KG1 (cell line): ENCODE measurements at places on chromosomes 2 and 18.
A peak's percentile ranks its signal among the peaks of the same experiment; 100 is the strongest.

DNA sequence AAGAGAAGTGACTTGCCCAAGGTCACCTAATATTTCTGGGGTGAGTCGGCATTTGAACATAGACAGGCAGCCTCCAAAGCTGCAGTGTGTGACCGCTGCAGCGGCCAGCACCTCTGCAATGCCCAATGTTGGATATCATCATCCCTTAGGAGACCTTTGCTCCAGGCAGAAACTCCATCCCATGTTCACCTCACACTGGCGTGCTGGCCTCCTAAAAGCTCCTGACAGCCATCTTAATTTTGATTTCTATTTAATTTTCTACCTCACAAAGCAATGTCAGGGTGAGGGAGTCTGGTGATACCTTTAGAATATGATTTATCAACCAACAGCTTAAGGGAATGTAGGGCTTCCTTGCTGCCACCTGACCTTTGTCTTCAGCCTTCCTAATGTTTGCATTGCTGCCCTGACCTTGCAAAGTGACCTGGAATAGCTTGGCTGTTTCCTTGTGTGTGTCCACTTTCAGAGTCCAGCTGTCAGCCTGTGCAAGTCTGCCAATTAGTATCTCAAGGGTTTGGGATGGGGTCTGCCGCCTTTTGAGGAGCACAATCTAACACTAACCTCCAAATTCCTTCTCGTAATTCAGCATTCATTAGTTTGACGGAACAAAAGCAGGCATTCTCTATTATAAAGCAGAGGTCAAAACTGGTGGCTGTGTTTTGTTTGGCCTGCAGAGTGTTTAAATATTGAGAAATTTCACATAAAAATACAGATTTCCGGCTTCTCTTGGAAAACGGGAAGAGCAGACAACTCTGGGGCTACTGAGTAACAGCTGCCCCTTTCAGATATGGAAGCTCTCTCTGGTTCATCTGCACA, 127.6 kb downstream of the PLEKHM3 start:
- DNase-seq, result no peak

DNA sequence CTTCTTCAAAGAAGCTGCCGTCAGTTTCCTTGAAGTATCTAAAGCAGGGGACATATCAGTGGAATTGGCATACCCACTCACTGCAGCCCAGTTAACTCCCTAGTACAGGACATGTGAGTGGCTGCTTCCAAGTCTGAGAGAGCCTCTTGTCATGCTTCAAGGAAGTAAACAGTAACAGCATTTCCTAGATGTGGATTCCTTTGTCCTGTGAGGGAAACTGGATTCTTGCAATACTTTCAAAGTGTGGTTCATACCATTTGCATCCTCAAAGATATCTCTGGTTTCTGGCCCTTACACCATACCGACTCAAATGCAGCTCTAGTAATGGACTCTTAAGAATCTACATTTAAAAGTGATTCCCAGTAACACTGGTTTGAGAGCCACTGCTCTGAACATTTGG, 87.2 kb downstream of the ESCO1 start:
- DNase-seq, result no peak

GRCh38 chr2:235520787-235521186, 26.9 kb downstream of the AGAP1 start:
- no peak for DNase-seq

- no peak for DNase-seq
Measured at GRCh38 chr2:17849275-17849674, 29.2 kb upstream of the KCNS3 start.

- no peak for DNase-seq
Measured at GRCh38 chr2:217901835-217902378, 100.9 kb downstream of the TNS1 start.

DNA sequence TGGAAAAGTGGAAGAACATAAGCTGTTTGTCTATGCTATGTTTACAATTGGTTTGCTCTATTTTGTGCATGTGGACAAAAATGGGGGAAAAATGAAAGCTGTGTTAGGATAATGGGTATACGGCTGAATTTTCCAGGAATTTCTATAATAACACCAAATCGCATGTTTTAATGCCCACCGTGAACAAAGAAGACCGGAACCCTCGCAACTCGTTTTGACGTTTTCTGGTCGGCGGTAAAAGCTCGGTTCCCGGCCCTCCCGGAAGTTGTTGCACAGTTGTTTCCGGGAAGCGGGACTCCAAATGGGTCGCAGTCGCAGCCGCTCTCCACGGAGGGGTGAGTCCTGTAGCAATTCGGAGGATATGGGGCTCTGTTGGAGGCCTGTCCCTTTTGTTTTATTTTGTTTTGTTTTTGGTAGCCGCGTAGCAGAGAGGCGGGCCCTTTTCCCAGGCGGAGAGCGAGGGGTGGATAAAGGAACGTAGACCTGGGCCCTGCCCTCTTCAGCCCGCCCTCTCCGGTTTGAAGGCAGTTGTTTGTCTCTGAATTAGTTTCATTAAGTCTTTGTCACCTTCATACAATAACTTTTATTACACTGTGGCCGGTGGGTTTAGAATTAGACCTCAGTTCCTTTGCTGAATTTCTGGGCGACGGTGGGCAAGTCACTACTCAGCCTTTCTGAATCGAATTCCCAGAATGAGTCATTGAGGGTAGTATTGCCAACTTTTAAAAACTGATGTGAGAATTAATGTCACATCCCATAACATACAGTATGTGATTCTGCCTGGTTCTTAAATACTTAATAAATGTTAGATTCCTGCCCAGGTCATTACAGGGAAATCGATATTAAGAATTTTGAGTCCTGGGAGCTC, at the start of gene SNRNP27:
Gene SNRNP27, plus strand, starts transcription at position 273 of the 868 bp plus-strand sequence. Its CDS starts 29 bp downstream, at position 302.
- DNase-seq, result peak; percentile 63

DNA sequence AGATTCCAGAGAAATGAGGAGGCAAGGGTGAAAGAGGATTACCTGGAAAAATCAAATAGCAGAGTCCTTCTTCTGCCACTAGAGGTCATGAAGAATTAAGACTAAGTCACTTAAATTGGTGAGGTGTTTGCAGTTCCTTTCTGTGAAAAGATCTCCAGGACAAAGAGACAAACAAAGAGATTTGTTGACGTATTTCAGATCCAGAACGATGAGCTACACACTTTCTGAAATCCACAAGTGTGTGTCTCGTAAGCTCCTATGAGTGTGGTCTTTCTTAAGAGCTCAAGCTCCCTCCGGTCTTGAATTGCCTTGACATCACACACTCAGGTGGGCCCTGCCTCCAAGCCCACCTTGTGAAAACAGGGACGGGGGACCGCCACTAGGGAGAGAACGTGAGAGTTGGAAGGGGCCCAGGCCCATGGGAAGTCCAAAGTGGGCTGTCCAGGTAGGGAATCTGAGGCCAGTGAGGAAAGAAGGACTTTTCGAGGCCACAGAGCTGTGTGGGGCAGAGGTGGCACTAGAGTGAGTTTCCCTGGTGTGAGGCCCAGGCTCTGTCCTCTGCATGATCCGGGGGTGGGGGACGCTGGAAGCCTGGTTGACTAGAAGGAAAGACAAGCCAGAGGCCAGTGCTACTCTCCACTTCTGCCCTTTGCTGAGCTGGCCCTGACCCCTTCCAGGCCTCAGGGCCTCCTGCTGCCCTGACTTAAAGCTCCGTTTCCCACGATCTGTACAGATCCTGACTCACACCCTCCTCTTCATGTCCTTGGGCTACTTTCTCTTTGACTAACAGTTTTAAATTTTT, 168.1 kb upstream of the NCK2 start:
- no peak for DNase-seq

DNA sequence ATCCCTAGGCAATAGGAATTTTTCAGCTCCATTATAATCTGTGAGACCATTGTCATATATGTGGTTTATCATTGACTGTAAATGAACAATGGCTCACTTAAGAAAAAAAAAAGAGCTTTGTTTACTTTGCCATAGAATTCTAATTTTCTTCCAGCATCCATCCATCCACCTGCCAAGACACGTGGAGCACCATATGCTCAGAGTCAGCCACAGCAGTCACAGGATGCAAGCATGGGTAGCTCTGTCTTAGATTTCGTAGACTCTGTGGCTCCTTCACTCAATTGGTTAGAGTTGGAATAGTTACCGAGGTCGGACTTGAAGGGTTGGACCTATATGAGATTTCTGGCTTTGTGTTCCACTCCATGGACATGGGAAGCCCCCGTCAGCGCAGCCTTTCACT, 75.6 kb downstream of the COA5 start:
- no peak for DNase-seq

DNA sequence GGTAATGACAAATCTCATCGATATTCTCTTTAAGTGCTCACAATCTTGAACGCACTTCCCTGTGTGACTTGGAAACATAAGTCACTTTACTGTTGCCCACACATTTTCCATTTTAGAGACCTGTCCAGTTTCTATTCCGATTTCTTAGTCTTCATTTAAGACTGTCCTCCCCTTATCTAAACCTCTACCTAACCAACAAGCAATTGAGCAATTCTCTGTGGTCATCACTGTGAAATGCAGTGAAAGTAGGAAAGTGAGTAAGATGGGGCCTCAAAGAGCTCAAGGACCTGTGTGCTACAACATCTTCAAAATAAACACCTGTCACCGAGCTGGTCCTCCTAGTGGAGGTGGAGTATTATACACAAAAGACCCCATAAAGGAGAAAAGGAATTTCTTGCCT, 184.4 kb downstream of the CNTNAP5 start:
- DNase-seq, result no peak

- DNase-seq, result no peak
Measured at GRCh38 chr2:172698041-172698863, 37.4 kb upstream of the RAPGEF4 start.

GRCh38 chr2:84556190-84556589, 39.9 kb downstream of the DNAH6 start:
- no peak for DNase-seq

DNA sequence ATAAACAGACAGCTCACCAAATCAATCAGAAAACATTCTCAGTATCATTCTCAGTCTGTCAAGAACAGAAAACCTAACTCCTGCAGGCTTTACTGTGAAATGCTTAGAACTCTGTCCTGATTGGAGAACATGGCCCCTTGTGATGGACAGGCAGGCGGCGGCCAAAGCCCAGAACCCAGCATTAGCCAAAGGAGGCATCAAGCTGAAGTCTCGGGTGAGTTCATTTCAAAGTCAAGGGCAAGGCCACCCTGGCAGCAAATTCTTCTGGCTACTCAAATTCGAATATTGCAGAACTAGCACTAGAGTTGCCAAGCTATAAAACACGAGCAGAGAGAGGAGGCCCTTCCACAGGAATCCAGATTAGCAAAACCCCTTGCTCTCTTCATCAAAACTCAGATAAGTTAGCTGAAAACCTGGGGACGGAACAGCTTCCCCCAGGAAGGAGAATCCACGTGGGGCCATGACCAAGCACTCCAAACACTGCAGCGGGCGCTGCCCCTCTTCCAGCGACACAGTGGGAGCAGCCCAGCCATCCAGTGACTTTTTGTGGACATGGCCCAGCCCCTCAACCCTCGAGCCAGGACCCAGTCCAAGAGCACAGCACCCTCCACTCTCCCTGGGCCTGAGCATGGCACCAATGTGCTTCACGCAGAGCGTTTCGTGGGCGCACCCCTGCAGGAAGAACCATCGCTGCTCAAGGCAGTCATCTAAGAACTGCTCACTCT, 98.6 kb downstream of the HDAC4 start:
- no peak for DNase-seq

DNA sequence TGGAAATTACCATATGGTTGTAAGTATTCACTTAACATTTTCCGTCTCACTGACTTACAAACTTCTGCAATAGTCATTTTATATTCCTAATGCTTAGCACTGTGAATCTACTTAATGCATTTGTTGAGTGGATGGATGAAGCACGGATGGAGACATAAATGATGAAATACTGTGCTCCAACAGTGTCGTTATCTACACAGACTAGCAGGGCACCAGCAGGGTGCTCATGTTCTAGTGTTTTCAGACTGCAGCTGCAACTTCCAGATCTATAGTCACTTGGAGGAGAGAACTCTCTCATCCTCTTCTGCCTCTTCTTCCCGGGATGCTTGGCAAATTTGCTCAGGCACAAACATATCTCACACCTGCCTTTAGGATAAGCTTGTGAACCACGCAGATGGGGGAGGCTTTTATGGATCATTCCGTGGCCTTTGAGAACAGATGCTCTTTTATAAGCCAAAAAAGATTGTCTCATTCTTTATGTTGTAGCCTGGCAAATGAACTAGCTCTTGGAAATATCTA, 797.7 kb downstream of the MBD2 start:
- no peak for DNase-seq

GRCh38 chr2:196530910-196531309, 108.6 kb upstream of the CCDC150 start:
- no peak for DNase-seq

DNA sequence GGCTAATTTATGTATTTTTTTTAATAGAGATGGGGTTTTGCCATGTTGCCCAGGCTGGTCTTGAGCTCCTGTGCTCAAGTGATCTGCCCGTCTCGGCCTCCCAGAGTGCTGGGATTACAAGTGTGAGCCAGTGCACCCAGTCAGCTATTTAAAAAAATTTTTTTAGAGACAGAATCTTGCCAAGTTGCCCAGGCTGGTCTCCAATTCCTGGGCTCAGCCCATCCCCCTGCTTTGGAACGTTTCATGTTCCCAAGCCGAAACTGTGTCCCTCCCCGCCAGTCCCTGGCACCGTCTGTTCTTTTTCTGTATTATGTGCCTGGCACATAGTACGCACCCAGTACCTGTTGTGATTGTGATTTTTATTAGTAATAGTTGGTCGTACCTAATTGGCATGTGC, 63.1 kb upstream of the MGAT5 start:
- DNase-seq, result no peak

DNA sequence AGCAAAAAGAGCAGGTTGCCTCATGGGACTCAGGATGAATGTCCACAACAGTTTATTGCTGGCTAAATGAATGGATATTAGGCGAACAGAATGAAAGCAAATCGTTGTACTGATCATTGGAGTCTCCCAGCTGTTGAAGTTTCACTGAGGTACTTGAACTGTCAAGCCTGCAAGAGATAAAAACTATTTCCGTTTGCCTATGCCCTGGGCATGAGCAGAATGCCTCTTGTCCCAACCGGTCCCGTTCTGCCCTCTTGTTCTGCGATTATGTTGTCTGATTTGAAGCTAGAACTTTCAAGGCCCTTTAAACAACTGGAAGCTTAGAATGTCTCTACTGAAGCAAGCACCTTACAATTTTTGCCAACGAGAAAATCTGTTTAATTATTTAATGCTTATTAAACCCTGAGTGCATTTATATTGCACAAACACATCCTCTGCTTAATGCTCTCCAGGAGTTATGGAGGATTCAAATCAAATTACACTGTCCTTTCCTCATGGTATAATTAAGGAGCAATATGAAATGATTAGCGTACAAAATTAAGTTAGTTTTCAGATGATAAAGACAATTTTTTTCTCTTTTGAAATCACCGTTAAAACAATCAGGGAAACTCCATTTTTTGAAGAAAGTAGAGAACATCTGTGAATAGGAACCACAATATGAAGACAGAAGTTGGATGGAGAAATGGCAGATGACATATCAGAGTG, 17.7 kb downstream of the QPCT start:
- DNase-seq, result no peak

- DNase-seq, result no peak
Measured at GRCh38 chr2:29022679-29023078, 41.6 kb downstream of the TOGARAM2 start.
